AG09319 (cell line): ENCODE measurements at places on chromosomes 4 and X.

DNA sequence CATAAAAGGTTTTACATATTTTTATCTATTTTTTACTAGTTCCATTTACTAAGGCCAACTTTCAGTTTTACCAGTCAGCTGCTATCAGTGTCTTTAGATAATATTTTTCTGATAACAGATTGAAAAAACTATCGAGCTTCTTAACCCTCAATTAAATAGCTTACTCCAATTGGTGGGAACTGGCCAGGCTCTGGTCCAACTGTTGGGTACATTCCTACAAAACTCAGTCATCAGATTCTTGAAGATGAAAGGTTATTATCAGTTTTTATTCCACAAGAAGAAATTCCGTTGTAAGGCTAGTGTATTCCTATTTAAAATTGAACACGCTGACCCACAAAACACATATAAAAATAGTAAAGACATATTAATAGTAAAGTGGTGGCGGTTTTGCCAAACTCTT, 346.2 kb downstream of the MAPK10 start:
- DNase-seq: no peak

DNA sequence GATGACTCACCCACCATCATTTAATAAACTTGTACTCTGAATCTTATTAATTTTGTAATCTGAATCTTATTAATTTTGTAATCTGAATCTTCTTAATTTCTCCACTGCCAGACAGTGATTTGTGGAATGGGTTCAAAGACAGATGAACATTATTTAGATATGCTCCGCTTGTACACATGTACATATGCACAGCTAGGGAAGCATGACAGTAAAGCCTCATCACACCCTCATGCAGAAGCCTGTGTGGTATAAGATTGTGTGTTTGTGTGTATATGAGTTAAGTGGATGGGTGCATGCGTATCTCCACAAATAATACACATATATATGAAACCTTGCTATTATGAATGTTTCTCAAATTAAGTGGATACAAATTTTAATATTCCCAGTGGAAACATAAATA, 318.5 kb upstream of the SFRP2 start:
- DNase-seq: no peak

DNA sequence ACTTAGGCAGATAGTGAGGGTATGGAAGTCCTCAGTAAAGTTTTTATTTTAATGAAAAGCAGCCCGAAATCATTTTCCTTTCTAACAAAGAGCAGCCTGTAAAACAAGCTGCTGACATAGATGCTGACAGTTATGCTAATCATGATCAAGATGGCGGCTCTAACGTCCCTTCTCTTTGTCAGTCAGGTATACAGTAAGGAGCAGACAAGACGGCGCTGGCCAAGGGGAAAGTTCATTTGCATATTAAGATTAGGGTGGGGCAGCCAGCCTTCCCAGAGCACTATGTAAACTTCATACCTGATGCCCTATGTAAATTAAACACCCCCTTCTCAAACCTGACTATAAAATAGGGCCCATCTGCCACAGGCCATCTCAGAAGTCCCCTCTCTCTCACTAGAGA, 76.9 kb downstream of the MAGEB10 start:
- DNase-seq: no peak

GRCh38 chr4:7513671-7514070, 78.9 kb upstream of the PSAPL1 start:
- DNase-seq: no peak

DNA sequence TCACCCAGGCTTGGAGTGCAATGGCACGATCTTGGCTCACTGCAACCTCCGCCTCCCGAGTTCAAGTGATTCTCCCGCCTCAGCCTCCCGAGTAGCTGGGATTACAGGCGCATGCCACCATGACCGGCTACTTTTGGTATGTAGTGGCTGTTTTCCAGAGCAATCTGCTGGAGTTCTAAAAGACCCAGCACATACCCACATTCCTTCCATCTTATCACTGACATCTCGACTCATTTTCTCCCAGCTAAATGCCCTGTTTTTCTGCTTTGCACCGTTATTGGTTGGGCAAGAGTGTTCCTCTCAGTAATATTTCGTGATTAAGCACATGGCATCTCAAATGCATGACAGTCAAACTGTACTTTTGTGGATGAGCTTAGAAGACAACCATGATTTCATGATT, 53.7 kb downstream of the PRKX start:
- no peak for DNase-seq
